GM12864 (cell line): ENCODE measurements at places on chromosomes 5 and 9.

GRCh38 chr5:104569621-104570020 lies 1007.0 kb upstream of the NUDT12 start:
- no peak for DNase-seq

DNA sequence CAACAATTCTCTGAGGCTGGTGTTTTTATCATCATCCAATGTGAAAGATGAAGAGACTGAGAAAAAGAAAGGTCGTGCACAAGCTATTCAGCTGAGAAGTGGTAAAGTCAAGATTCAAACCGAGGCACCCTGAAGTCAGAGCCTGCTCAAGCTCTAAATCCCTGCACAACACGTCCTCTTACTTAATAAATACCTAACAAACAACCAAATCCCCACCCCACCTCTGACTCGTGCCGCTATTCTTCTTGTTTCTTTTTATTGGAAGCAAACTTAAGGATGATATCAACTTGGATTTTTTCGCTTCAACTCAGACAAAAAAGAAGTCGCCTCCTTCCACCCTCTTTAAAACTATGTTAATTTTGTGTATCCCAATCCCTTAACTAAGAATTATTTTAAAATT lies 140.2 kb downstream of the CEP120 start:
- no peak for DNase-seq

- no peak for DNase-seq
Observed at GRCh38 chr5:100448111-100448528, 87.1 kb upstream of the FAM174A start.

DNA sequence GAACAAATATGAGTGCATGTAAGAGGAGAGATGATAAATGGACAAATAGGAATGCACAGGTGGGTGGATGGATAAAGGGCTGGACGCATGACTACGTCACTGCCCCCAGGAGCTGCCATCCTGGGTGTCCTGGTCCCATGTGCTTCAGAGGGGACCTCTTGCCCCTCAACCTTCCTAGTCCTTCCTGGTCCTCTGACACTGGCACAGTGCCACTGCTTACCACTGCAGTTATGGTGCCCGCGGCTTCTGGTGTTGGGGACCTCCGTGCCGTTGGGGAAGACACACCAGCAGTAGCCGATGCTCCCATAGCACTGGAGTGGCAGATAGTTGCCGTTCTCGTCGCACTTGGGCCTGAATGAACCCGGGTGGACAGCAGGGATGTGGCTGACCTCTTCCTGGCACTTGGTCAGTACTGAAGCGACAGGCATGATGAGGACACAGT lies 9.8 kb downstream of the CD74 start:
- no peak for DNase-seq

GRCh38 chr5:116585227-116585626 lies 10.6 kb upstream of the SEMA6A start:
- DNase-seq = no peak

DNA sequence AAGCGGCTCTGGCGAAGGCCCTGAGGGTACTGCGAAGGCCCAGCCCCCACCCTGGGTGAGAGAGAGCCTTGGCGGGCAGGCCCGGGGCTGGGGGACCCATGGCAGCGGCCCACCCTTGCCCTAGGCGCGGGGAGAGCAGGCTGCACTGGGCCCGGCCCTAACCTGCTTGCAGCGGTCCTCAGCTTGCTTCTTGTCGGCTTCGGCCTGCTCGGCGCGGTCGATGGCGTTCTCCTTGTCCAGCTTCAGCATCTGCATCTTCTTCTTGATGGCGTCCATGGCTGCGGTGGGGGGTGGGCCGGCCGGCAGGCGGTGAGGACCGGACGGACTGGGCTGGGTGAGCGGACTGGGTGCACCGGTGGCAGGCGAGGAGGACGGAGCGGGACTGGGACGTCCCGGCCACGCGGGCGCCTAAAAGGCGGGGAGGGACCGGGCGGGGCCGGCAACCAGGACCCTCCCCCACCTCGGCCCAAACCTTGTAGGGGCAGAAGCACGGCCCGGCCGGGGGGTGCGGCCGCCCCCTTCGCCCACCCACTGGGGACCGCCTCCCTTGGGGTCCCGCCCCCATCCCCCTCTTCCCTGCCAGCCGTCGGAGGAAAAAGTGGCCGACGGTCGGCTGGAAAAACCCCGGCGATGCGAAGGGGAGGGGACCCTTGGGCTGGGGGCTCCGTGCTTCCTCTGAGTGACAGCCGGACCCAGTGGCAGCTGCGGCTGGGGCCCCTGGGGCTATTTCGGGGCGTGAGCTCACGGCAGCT lies at the start of gene TPM2:
TPM2 (minus strand) TSS at position 384 of the 752 bp plus-strand sequence; CDS start at position 276, 108 bp downstream.
- DNase-seq = no peak

GRCh38 chr9:35114840-35115628 lies 628 bp downstream of the ATOSB start:
- DNase-seq = peak; percentile 36

GRCh38 chr9:116585896-116586295 lies 101.2 kb upstream of the TRIM32 start:
- no peak for DNase-seq

DNA sequence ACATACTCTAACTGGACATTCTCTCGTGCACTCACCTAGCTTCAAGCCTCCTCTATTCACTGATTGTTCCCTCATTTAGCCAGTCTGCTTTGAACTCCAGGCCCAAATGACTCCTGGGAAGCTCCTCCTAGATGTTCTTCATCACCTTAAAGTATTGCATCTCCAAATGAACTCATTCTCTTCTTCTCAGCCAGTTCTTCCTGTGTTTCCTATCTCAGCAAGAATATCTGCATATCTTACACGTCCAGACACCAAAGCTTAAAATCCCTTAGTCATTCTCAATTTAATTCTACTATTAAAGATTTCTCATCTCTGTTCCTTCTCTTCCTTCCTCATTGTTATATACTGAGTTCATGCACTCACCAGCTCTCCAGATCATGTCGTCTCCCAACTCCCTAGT lies 118.6 kb upstream of the DAB2 start:
- DNase-seq = no peak

DNA sequence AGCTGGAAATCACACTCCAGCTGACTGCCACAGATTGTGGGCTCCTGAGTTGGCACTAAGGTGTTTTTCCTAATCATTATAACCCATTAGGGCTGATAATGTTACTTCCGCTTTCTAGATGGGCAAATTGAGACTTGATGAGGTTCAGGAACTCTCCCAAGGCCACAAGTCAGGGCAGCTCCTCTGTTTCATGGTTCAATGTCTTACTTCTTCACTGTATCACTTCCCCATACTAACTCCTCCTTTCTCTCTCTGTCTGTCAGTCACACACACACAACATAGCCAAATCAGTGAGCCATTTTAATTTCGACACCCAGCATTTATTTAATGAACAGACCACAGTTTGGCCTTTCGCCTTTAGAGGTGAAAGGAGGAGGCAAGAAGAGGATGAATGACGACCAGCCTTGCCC lies 17.8 kb upstream of the TRAF1 start:
- DNase-seq = peak; percentile 84
